ENCODE measurements at places on chromosomes 3 and 15.

GRCh38 chr3:131338948-131339640, 42.5 kb upstream of the NUDT16 start:
- no peak for DNase-seq

DNA sequence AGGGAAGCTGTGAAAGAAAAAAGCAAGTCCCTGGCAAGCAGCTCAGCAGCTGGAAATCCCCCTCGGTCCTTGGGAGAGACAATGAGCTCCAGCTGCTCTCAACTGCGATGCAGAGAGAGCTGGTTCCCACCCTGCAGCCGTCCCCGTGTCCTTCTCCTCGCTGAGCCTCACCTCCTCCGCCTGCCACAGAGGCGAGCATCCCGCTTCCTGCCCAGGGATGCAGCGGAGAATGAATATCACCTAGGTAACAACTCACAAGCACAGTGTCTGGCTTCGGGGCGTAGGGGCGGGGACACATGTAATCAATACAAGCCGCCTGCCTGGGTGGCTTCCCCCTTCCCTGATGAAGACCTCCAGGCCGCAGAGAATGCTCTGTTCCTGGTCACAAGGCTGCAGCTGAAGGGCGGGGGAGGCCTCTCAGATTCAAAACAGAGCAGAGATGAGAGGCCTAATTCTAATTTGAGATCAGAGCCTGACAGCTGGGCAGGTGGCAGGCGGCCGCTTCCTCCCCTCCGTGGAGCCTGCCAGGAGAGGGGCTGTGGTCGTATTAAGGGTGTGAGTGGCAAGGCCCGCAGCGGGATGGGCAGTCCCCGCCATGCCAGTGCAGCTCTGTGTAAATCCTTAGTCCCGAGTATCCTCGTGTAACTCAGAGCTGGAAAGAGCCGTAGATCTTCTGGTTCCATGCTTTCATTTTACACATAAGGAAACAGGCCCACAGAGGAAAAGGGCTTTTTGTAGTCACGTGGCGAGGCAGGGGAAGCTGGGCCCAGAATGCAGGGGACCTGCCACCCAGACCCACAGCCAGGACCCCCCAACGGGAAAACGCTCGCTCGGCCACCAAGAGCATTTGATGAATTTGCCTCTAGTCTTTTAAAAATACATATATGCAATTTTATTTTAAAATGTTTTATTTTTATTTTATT, 24.3 kb downstream of the ZDHHC19 start:
- no peak for DNase-seq

DNA sequence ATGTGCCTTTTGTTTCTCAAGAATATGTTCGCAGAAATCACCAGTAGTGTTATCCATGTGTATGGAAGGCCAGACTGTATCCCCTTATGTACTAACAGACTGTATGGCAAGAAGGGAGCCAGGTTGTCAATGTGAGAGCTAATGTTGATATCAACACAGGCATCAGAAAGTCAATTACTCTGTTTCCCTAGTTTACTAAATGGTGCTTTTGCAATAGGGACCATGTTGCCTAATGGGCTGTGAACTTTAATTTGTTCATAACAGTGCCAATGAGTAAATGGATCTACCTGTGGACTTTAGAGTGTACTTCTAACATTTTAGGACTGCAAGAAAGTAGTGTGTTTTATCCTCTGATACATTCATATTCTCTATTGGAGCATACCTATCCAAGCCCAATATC, 431.8 kb upstream of the TPRG1 start:
- DNase-seq = no peak

DNA sequence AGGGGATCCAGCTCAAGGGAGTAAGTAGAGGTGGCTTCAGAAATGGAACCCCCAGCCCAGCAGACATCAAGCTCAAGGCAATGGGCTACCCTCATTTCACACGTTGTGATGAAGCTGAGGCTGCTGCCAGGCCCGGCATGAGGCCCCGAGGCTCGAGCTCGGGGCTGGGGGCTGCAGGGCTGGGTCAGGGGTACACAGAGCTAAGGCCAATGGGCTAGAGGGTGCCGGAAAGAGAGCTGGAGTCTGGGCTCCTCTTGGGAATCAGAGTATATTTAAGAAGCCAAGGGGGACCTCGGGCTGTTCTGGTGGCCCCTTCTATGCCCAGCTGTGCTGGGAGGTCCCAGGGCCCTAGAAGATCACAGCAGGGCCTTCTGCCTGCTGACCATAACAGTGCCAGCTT, 7.4 kb downstream of the PRSS50 start:
- no peak for DNase-seq

Measured in stimulated activated CD8-positive, alpha-beta memory T cell treated with anti-CD3 and anti-CD28 coated beads, Interleukin-4, amount 100 ng/mL, for 4 hours (primary cell).